ENCODE measurements at places on chromosomes 16 and 17.

GRCh38 chr16:54957403-54958166 lies 26.9 kb downstream of the IRX5 start:
- no peak for DNase-seq

DNA sequence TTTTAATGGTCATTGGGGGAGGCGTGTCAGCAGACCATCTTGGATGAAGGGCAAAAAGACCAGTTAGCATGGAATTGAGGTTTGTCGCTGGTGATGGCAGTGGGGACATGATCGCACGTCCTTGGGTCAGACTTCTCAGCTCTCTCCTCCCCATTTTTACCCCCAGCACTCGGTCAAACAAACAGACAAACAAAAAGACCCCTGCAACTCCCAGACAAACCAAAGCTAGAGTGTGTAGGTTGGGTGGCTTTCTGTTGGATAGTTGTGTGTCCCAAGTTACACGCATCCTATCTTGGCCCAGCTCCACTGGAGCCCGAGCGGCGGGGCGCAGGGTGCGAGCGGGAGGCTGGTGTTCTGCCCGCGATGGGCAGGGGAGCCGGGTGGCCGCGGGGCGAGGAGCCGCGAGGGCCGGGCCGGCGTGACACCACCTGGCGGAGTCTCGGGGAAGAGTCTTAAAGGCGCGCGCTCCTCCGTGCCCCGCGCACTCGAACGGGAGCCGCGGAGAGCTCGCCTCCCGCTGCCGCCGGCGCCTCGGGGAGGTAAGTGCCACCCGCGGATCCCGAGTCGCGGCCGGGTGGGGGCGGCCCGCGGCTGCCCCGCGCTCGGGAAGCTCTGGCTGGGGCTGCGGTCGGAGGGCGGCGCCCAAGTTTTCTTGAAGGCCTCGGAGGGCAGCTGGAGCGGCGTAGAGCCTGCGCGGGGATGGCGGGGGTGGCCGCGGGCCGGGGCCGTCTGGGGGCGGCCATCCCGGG lies 18.5 kb upstream of the NTN1 start:
- no peak for DNase-seq

GRCh38 chr16:14419817-14420216 lies 210.2 kb downstream of the PARN start:
- DNase-seq = no peak

- no peak for DNase-seq
Measured at GRCh38 chr17:43713494-43714162, 45.0 kb downstream of the SOST start.

DNA sequence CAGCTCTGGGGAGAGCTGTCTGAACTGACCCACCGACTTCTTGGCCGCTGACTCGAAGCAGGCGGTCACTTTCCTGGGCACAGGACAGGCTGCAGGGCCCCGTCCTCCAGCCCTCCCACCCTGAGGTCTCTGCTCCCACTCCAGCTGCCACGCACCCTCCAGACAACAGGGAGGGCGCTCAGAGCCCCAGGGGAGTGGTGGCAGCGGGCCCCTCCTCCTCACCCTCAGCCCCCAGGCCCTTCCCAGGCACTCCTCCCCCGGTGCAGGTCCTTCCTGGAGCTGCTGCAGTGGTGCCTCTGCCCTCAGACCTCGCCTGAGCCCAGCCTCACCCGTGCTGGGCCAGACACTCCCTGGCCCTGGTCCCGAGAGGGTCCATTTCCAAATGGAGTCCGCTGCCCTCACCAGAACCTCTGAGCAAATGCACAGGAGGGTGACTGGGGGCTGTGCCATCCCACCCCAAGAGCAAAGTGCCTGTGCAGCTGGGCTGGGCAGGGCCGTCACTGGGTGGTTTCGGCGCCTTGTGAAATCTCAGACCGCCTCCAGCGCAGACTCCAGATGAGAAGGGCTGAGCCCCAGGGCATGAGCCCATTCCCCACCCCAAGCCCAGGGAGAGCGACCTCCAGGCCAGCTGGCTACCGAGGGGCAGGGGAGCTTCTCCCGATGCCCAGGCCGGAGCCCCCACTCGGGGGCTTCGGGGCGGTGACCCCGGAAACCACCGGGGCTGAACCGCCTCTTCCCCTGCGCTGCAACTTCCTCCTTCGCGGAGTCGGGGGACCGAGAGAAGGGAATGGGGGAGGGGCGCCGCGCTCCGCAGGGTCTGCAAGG lies 717 bp downstream of the CYBA start:
- DNase-seq = no peak

GRCh38 chr17:6138761-6139446 lies 68.7 kb downstream of the WSCD1 start:
- DNase-seq = no peak

DNA sequence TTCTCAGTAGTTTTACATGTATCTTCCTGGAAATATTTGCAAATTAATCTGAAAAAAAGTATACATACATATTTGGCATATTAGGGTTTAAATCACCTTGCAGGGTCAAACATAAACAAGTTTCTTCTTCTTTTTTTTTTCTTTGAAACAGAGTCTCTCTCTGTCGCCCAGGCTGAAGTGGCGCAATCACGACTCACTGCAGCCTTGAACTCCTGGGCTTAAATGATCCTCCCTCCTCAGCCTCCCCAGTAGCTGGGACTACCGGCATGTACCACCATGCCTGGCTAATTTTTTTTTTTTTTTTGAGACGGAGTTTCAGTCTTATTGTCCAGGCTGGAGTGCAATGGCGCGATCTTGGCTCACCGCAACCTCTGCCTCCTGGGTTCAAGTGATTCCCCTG lies 12.6 kb upstream of the FUS start:
- DNase-seq = no peak

DNA sequence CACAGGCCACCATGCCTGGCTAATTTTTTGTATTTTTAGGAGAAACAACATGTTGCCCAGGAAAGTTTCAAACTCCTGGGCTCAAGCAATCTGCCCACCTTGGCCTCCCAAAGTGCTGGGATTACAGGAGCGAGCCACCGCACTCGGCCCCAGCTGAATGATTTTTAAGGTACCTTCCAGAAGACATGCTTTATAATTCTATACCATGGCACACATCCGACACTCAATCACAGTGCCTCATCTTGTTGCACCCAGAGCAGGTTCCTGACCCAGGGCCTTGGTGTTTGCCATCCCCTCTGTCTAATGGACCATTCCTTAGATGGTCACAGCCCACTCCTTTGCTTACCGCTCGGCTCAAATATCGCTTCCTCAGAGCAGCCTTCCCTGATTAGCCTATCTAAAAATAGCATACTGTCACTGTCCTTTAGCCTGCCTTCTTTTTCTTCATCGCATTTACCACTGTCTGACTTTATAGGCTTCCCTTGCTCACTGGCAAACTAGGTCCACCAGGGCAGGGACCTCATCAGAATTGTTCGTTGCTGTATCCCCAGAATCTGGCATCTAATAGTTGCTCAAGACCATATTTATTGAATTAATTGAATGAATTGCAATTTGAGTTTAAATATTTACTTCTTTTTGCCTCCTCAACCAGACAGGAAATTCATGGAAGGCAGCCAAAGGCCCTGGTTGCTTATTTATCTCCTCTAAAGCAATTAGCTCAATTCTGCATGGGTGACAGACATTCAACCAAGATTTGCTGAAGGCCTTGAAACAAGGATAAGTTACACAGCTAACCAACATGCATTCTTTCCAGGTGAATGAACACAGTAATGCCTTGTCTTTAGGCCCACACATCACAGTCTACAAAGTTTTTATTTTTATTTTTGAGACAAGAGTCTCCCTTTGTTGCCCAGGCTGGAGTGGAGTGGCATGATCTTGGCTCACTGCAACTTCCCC lies 6.3 kb upstream of the TENT4B start:
- no peak for DNase-seq

DNA sequence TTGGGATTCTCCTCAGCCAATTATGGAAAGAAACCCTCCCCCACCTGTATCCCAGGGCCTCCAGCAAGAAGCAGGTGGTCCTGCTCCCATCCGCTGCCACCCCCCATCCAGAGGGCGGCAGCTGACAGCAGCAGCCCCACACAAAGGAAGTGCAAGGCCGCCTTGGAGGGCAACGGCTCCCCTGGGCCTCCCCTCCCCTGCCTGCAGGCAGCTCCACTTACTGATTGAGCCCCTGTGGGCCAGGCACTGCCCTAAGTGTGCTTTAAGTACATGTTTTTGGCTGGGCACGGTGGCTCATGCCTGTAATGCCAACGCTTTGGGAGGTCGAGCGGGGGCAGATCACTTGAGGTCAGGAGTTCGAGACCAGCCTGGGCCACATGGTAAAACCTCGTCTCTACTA lies 257.6 kb downstream of the PARN start:
- no peak for DNase-seq

DNA sequence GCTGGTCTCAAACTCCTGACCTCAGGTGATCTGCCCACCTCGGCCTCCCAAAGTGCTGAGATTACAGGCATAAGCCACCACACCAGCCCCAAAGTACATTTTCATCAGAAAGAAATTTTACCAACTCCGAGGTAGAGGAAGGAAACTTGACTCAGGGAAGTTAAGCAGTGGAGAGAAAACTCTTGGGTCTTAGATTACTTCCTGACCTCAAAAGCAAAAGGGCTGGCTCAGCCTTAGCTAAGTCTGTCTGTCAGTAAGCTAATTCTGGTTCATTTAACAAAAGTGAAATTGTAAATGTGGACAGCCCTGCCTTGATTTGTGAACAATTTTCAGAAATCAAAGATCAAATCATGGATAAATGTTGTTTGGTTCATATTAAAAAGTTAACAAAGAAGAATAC lies 30.6 kb downstream of the MAP2K6 start:
- DNase-seq = no peak

DNA sequence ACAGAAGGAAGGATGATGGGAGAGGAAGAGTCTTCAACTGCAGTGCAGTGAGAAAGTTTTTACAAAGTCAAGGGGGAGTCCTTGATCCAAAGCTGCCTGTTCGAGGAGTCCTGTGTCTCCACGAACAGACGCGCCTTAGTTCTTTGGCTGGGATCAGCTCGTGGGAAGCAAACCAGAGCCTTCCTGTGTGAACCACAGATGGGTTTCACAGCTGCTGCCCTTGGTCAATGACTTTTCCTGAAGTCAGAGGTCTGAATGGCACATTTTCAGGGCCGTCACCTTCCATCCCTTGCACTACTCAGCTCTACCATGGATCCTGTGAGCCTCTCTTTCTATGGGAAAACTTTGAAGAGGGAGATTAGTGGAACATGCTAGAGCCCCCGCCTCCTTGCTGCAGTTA lies 4.2 kb upstream of the SBK1 start:
- DNase-seq = no peak

- DNase-seq = no peak
Measured at GRCh38 chr17:17681744-17682292, 560 bp downstream of the RAI1 start.

GRCh38 chr16:57637965-57638364 lies 9.5 kb downstream of the ADGRG1 start:
- no peak for DNase-seq

DNA sequence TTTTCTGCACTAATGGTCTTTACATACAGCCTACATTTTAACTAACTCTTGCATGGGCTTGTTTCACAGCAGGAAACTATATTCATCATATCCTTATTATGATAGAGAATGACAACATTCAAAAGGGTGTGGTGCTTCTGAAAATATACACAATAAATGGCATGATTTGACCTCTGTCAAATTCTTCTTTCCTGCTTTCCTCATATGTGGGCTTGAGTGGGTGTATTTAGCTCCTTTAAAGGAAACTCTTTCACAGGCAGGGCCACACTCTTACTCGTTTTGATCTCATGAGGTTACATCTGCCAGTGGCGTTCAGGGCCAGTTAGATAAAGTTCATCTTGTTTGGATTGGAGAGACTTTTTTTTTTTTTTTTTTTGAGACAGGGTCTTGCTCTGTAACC lies 6.1 kb downstream of the SLC35G3 start:
- DNase-seq = no peak

- no peak for DNase-seq
Measured at GRCh38 chr16:72612256-72612655, 435.7 kb downstream of the ZFHX3 start.

- no peak for DNase-seq
Measured at GRCh38 chr16:722835-723633, 2.1 kb downstream of the ANTKMT start.

GRCh38 chr17:77480509-77481215 lies 339.9 kb downstream of the SEC14L1 start:
- no peak for DNase-seq

DNA sequence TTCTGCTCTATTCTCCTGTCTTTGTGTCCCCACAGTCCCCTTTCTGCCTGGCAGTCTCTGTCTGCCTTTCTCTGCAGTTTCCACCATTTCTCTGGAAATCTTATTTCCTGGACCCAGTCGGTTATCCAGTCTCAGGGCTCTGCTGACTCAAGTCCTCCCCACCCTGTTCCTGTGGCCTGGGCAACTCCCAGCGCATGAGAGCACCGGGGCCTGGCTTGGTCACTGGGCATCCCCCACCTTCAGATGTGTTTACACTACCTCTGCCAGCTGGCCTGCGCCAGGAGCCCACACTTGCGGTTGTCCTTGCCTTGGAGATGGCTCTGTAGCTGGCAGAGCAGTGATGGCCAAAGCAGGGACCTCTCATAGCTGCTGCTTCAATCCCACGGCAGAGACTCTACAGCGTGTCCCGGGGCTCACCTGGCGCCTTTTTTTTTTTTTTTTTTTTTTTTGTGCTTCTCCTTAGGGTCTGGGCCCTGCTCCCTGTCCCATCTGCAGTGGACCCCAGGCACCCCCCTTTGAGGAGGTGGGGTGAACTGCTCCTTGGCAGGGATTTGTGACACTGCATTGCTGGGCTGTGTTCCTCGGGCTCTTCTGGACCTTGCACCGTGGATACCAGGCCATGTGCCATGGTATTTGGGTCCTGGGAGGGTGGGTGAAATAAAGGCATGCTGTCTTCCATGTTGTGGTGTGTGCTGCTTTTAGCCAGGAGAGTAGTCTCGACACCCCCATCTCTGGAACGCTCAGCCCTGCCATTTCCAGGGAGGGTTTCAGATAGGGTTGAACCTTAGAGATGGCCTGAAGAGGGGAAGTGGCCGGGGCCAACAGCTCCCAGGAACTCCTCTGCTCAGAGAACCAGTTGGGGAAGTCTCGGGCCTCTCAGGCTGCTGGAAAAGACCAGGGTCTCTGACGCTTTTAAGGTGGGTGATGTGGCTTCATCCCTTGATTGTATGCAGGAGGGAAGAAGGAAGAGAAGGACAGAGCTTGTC lies 17.5 kb downstream of the GUCY2D start:
- peak; percentile 73 for DNase-seq

- peak; percentile 69 for DNase-seq
Measured at GRCh38 chr16:85751698-85752501, 1.0 kb upstream of the C16orf74 start.

DNA sequence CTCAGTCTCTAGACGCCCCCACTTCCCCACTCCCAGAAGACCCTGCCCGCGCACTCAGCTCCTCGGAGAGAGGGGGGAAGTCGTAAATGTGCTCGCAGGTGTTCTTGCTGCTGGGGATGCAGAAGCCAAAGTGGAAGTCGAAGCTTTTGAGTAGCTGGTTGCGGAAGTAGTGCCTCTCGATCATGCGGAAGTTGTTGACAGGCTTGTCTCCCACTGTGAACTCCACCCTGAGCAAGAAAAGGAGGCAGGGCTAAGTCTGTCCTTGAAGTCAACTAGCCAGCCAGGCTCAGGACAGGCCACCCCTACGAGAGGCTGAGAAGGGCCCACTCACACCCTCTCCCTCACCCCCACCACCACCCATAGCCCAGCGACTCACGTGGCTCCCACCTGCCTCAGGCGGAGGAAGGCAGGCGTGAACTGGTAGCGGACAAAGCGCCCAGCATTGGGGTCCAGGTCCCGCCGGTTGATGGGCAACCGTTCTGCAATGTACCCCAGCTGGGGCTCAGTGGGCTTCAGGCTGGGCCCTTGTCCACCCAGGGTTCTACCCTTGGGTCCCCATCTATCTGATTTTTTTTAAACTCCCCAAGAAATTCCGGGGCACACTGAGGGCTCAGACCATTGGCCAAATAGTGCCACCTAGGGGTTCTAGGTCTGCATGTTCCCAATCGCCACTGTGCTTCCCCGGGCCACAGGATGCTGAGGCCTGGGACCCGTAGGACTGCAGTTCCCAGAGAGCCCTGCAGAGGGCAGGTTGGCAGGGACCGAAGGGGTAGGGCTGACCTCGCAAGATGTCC lies 4.6 kb downstream of the UNC119 start:
- no peak for DNase-seq

Data from epithelial cell of prostate (primary cell).